Activated naive CD4-positive, alpha-beta T cell treated with anti-CD3 and anti-CD28 coated beads, Interleukin-2, amount 50 U/mL, for 16 hours (primary cell): ENCODE measurements at places on chromosomes 12 and 14.

DNA sequence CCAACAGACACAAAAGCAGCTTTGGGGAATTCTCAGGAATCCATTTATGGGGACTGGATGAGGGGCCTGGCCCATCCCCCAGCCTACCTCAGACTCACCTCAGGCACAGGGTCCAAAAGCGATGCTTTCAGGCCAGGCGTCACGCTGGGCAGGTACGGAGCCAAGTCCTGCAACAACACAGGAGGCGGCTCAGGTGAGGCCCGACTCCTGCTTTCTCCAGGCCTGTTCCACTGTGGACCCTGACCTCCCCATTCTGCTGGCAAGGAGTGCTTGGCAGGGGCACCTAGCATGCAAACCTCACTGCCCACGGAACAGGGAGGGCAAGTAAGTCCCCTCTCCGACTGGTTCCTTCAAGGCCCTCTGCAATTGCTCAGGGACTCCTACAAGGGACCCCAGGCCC lies 28.6 kb upstream of the RAB35 start:
- no peak for DNase-seq

- no peak for DNase-seq
These were observed 238.7 kb downstream of the AKAP6 start for GRCh38 chr14:32567543-32568384.

DNA sequence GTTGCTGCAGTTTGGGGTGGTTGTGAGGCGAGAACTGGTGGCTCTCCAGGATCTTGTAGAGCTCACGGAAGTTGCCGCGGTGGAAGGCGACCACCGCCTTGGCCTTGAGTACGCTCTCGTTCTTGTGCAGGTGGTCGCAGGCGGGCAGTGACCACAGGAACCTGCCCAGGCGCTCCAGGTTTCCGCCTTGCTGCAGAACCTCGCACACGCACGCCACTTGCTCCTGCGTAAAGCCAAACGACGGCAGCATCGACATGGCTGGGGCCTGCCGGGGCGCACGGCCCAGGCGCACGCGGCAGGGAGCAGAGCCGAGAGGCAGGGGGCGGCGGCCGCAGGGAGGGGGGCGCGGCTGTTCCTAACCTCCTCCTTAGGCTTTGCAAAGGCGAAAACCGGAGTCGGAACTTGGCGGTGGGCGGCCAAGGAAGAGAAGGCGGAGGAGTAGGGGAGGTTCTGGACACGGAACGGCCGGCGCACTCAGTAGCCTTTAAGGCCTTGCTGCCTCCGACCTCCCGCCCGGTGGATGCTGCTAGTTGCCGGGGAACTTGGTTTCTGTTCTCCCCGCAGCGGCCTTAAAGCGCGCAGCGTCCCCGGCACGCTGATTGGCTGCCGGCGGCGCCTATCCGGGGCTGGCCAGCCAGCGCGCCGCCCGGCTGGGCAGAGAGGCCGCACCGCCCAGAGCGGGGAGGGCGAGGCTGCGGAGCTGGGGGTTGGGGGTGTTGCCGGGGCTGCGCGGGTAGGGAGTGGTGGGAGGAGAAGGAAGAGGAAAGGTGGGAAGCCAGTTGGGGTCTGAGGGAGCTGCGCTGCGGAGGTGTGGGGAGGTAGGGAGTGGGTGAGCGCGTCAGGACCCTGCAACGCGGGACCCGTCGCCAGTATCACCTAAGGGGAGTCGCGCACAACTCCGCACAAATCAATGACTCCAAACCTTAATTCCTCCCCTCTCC lies at the start of gene SIX1:
Gene SIX1 (minus strand): TSS at position 544 of the 941 bp plus-strand sequence. CDS start 288 bp downstream, at position 256.
- no peak for DNase-seq

GRCh38 chr14:79740066-79740601 lies 471.2 kb downstream of the DIO2 start:
- no peak for DNase-seq

DNA sequence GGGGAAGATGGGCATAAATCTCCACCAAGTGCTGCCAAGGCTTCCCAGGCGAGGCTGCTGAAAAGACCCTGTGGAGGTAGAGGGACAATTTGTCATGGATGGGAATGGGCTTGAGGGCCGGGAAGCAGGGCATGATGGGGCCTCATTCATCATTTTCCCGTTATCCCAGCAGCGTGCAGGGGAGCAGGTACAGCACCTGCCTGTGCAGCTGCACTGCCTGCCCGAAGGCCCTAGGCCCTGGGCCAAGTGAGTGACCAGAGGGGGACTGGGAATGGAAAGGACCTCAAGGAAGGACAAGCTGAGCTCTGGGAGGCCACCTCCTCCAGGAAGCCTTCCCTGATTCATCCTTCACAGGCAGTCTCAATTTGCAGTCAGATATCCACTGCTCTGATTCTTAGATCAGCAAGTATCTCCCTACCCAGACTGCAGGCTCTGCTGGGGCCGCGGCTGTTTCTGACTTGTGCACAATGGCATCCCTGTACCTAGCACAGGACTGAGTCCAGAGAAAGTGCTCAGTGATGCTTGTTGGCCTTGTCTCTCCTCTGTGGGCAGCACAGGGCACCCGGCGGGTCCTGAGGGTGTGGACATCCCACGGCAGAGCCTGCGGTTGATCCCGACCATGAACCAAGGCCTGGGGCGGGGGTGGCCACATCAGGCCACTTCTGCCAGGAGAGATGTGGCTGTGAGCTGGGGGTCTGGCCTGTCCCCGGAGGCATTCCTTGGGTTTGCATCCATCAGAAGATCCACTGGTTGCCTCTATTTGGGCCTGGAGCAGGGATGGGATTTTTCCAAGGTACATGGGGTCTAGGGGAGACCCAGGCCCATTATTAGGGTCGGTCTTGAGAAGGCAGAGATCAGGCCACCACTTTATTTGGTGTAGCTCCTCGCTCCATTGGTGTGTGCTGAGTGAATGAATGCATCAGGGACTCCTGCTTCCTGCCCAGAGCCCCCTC lies 167.3 kb upstream of the RTL1 start:
- DNase-seq = no peak

DNA sequence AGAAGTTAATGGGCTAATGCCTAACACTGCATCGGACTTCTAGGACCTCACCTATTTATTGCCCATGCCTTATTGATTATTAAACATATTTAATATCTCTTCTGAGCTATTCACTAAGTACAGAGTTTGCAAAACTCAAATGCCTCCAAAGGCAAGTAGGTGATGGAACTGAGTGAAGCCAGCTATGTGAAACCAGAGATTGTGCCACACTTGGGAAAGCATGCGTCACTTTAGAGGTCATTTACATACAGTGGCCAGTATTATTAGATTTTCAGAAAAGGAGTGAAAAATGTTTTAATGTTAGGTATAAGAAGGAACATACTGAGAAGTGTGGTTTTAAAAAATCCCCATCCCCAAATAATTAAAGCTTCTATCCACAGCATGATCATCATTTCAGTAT lies 27.7 kb downstream of the PDE6H start:
- no peak for DNase-seq

- no peak for DNase-seq
These were observed 42.6 kb downstream of the SAMD4A start for GRCh38 chr14:54609576-54609975.

DNA sequence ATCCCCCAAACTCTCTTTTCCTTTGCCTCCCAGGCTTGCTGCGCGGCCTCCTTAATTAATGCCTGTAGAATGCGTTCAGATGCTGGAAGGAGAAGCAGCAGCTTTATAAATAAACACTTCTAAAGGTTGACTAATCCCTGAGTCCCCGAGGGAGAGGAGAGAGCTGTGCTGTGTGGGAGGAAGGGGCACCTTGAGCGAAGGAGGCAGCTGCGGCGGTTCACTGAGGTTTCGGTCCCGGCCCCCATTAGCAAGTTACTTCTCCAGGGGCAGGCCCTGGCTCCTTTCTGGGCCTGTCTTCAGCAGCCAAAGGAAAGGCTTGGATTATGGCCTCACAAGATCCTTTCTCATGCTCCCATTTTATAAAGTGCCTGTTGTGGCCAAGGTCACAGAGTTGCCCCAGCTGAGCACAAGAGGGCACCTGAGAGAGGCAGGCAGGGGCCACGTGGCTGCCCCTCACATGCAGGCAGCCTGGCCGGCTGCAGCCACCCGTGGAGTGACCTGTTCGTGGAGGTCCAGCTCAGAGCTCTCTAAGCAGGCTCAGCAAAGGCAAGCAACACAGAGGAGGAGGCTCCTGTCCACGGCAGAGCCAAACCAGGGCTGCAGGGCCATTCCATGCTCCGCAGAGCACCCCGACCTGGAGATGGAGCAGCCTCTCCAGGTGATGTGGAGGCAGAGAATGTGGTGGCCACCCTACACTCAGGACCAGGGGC lies 15.0 kb upstream of the CACNA2D4 start:
- no peak for DNase-seq

GRCh38 chr12:106704081-106704480 lies 70.4 kb upstream of the RIC8B start:
- no peak for DNase-seq

- DNase-seq = no peak
These were observed 1.0 kb upstream of the ANG start for GRCh38 chr14:20687362-20688166.

- no peak for DNase-seq
These were observed 92.4 kb upstream of the TMEM260 start for GRCh38 chr14:56487090-56487667.

DNA sequence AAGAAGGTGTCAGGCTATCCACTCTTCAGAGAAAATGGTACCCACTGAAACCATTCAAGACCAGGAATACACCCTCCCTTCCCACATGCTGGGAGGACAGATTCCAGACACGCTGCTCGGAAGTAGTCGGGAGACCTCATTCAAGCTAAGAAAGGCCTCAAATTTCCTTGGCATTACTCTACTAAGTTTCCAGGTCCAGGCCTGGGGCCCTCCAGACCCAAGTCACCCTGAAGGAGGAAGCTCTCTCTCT lies 27.1 kb upstream of the RPLP0 start:
- no peak for DNase-seq

GRCh38 chr12:121364683-121365121 lies 12.5 kb upstream of the ANAPC5 start:
- no peak for DNase-seq

DNA sequence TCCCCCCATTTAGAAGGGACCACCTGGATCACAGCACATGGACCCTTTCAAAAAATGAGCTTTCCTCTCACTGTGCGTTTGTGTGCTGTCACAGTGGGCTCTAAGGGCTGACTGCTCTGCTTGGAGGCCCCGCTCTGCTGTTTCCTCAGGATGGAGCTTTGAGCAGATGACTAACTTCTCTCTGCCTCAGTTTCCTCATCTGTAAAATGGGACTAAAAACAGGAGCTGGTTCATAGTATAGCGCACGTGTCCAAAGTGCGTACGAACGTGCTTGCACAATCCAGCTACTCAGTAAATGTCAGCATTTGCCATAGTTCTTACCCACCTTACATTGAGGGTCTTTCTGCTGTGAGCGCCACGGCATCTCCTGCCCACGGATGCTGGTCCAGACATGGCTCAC lies 12.7 kb upstream of the DNAH10 start:
- no peak for DNase-seq

GRCh38 chr12:65518771-65519170 lies 240.3 kb downstream of the MSRB3 start:
- DNase-seq = no peak

GRCh38 chr12:97404543-97404942 lies 58.1 kb upstream of the RMST start:
- no peak for DNase-seq

DNA sequence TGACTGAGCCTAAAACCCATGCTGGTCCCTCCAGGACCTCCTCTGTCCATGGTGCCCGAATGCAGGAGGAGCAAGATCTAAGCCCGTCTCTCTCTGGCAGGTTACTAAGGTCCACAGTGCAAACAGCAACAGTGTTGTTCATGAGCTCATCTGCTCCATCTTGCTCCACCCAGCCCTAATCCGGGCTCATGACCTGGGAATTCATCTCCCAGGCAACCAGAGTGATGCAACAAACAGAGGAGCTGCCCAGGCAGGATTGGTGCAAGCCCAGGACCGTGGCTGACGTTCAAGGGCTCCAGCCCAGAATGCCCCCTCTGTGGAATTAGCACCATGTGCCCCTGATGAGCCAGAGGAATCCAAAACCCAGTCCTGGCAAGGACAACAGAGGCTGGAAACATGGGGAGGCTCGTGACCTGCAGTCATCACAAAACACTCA lies 29.9 kb downstream of the HSPB8 start:
- no peak for DNase-seq
